CD4-positive, alpha-beta T cell treated with Interferon gamma for 1 hour (primary cell): ENCODE measurements at places on chromosomes 16 and 17.
A peak's percentile ranks its signal among the peaks of the same experiment; 100 is the strongest.

GRCh38 chr16:51951668-51952298 lies 595.2 kb downstream of the TOX3 start:
- no peak for DNase-seq

- DNase-seq, result no peak
Measured at GRCh38 chr16:1430759-1431496, at the start of gene PERCC1. TSS of gene PERCC1 (plus strand) at chr16:1431078. CDS start at chr16:1432594, 1,516 bp downstream.

GRCh38 chr16:1152123-1152638 lies 725 bp upstream of the CACNA1H start:
- peak; percentile 55 for DNase-seq

GRCh38 chr16:87150262-87150661 lies 166.9 kb downstream of the C16orf95 start:
- DNase-seq, result no peak

DNA sequence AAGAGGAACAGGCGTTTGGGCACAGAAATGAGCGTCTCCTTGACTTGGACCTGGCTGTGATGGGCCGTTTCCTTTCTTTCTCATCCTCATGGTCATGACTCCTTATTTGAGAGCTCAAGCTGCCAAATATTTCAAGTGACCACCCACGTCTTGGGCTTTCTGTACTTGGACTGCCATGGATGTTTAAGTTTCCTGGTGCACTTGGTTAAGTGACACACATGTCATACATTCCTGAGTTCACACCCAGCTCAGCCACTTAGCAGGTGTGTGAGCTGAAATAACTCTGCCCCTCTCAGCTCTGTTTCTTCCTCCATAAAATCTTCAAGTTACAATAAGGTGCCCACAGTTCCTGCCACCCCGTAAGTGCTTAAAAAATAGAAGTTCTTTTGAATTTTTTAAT lies 114.5 kb downstream of the CLEC16A start:
- no peak for DNase-seq

- no peak for DNase-seq
Measured at GRCh38 chr16:81231014-81231413, 7.5 kb upstream of the BCO1 start.

- DNase-seq, result no peak
Measured at GRCh38 chr16:9042964-9043680, 48.3 kb upstream of the HAPSTR1 start.

GRCh38 chr16:11976850-11977375 lies 379 bp downstream of the SNX29 start:
- DNase-seq, result no peak

GRCh38 chr17:82228278-82228841 lies 482 bp upstream of the SLC16A3 start:
- DNase-seq, result peak; percentile 77

GRCh38 chr16:88541831-88542616 lies 28.2 kb upstream of the ZC3H18 start:
- no peak for DNase-seq

DNA sequence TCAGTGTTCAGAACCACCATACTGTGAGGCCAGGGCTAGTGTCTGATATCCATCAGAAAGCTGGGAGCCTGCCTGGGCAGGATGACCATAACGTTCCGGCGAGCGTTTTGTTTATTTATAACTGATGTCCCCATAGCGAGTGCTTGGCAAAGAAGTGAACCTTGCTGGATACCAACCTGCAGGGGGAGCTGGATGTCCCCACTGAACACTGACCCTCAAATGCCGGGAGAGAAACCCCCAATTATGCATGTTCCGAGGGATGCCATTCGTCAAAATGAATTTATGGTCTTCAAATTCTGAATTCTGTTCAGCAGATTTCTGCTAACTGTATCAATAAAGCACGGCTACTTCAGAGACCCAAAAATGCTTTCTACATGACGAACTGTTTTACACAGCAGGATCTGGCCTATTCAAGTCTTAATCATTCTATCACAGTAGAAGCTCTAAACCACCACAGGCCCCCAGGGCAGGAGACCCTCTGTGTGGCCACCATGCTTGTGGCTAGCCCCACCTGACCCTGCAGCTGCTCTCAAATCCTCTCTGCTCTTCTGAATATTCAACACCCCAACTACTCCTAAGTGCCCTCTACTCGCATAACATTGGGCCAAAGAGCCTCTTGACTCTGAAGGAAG lies 15.2 kb downstream of the MED24 start:
- no peak for DNase-seq

- DNase-seq, result no peak
Measured at GRCh38 chr16:24499193-24499814, 40.1 kb upstream of the RBBP6 start.

DNA sequence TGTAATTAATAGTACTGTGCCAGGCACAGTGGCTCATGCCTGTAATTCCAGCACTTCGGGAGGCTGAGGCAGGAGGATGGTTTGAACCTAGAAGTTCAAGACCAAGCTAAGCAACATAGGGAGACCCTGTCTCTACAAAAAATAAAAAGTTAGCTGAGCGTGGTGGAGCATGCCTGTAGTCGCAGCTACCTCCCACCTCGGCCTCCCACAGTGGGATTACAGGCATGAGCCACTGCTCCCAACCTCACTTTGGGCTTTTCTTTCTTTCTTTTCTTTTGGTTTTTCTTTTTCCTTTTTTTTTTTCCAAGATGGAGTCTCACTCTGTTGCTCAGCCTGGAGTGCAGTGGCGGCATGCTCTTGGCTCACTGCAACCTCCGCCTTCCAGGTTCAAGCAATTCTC lies 137.8 kb downstream of the MRM1 start:
- DNase-seq, result no peak

DNA sequence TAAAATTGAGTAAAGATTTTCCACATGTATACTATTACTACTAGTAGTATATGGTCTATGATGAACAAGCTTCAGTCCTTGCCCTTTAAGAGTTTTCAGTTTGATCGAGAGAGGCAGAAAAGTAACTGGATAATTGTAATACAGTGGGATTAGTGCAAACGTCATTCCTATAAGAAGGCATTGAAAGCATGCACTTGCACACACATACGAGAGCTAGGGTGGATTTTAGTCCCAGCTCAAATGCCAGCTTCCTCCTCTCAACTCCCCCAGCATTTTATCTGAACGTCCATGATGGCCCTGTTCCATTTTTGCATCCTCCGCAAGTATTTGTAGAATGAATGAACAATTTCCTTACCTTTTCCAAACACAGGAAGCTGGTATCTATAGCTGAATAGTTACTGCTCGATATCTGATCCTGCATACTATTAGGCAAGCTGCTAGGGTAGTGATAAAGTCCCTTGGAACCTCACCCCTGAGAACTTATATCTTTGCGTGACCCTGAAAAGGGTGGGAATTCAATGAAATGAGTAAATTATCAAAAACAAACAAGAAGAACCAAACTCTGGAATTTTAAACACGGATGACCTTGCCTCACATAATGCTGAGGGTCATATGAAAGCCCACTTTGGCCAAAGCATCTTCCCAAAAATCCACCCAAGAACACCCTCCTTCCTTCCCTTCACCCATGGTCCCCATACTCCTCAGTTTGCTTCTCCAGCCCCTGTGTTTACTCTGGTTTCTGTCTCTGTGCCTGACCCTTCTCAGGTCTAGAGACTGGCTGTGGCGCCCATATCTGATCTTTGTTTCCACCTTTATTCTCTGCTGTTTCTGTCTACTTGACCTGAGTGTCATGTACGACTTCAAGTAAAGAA lies 60.5 kb downstream of the TMEM100 start:
- no peak for DNase-seq

DNA sequence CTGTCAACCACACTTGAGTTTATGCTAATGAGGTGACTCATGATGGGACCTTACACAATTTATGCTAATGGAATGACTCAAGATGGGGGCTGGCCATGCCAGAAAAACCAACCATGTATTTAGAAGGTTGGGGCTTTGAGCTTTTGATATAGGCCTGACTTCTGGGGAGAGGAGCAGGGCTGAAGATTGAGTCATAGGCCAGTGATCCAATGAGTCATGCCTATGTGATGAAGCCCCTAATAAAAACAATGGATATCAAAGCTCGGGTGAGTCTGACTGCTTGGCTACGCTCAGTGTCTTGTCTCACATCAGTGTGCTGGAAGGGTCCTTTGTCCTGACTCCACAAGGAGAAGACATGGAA lies 7.3 kb downstream of the MFSD6L start:
- DNase-seq, result peak; percentile 24

- DNase-seq, result peak; percentile 9
Measured at GRCh38 chr16:15592324-15592723, 50.6 kb downstream of the MARF1 start.

- no peak for DNase-seq
Measured at GRCh38 chr17:34207572-34207971, 47.5 kb upstream of the CCL2 start.

- no peak for DNase-seq
Measured at GRCh38 chr17:77740481-77740880, 218.0 kb upstream of the TNRC6C start.

DNA sequence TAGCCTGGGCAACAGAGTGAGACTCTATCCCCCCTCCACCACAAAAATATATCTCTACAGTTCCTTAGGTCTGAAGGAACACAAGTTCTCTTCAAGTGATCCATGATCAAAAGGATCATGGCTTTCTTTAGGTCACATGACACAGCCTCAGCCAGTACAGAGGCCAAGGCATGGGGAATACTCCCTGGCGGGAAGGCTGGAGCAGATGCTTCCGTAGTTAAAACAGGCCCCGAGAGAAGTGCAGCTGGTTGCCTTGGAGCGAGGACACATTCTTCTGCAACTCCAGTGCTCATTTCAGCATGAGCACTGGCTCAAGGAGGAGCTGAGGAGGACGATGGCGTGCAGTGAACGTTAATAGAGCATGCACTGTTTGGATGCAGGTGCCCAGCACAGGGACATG lies 13.5 kb downstream of the CDIP1 start:
- DNase-seq, result no peak

DNA sequence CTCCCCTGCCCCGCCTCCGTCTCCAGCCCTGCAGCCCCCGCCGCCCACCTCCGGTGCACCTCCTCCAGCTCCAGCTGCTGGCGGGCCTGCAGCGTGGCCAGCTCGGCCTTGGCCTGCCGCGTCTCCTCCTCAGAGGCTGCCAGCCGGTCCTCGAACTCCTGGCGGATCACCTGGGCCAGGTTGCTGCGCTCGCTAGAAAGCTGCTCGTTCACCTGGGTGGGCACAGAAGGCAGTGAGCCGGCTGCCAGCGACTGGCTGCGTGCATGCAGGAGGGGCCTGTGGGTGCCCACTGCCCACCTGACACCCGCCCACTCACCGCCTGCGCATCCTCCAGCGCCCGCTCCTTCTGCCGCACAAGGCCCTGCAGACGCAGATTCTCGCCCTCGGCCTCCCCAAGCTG lies 24.6 kb upstream of the AATK start:
- DNase-seq, result no peak

- DNase-seq, result no peak
Measured at GRCh38 chr16:5905935-5906334, 808.3 kb upstream of the EEF2KMT start.

- no peak for DNase-seq
Measured at GRCh38 chr17:47870056-47870455, 19.1 kb upstream of the SP6 start.

GRCh38 chr17:73316919-73317505 lies 5.2 kb upstream of the CDC42EP4 start:
- no peak for DNase-seq

DNA sequence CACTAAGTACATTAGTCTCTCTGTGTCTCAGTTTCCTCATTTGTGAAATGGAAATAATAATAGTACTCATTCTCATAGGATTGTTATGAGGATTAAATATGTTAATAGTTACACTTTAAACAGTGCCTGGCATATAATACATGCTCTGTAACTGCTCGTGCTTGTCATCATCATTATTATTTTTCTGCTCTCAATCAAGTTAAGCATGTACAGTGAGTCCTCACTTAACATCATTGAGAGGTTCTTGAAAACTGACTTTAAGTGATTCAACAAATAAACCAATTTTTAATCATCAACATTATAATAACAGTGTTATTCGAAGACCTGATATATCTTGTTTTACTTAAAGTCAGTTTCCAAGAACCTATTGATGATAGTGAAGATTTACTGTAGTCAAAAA lies 322.3 kb downstream of the ZFHX3 start:
- DNase-seq, result no peak

GRCh38 chr16:68454920-68455435 lies 6.7 kb upstream of the SMPD3 start:
- DNase-seq, result no peak

- DNase-seq, result peak; percentile 34
Measured at GRCh38 chr17:28717578-28718332, at the start of gene RAB34. TSS of gene RAB34 (minus strand) at chr17:28717868. CDS start at chr17:28717266, 602 bp downstream.
